ENCODE measurements at places on chromosomes 16 and 17.

DNA sequence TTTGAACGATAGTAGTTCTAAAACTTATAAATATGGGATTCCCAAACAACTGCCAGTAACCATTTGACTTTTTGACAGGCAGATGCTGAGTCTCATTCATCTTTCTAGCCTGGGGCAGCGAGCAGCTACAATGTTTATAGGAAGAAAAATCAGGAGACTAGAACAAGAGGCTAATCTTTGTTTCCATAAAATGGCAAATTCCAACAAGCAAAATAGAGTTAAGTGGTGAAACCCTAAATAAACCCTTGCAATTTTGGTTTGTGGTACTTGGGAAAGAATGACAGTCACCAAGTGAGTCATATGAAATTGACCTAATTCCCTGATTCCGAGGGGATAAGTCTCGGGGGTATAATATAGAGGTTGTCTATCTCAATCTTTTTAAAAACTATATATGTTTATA lies 27.3 kb upstream of the HS3ST2 start:
- no peak for DNase-seq

- DNase-seq = no peak
Observed at GRCh38 chr16:74099530-74099929, 197.1 kb upstream of the PSMD7 start.

- DNase-seq = no peak
Observed at GRCh38 chr17:74387365-74388218, 20.3 kb downstream of the GPR142 start.

DNA sequence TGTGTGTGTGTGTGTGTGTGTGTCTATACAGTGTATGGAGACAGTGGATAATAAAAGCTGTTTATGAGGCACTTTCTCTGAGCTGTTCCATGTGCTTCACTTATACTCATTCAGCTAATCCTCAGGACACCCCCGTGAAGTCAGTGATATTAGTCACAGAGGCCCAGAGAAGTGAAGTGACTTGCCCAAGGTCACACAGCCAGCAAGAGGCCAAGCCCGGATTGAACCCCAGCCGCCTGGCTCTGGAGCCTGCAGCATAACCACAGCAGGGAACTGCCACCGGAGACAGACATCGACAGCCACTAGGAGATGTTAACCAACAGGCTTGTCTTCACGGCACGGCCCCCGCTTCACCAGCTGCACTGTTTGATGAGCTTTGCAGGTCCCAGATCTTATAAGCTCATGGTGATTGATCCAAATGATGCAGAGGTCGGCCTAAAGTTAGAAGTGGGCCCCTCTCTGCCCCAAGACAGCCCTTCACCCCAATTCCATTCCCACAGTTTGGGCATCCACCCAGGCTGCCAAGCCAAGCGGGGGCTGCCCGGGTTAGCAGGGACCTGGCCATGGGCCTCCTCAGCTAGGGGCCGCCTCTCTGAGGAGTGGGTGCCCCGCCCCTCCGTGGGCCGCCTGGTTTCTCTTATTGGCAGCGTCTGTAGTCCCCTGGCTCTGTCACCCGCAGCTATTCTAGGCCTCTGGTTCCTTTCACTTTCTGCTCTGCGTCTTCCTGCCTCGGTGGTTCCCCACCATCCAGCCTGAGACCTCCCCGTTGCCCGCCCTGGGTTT lies 30.9 kb downstream of the SOCS1 start:
- no peak for DNase-seq

- no peak for DNase-seq
Observed at GRCh38 chr16:66120656-66121055, 245.8 kb upstream of the CDH5 start.

- DNase-seq = peak; percentile 40
Observed at GRCh38 chr16:4537376-4538343, 913 bp downstream of the CDIP1 start.

DNA sequence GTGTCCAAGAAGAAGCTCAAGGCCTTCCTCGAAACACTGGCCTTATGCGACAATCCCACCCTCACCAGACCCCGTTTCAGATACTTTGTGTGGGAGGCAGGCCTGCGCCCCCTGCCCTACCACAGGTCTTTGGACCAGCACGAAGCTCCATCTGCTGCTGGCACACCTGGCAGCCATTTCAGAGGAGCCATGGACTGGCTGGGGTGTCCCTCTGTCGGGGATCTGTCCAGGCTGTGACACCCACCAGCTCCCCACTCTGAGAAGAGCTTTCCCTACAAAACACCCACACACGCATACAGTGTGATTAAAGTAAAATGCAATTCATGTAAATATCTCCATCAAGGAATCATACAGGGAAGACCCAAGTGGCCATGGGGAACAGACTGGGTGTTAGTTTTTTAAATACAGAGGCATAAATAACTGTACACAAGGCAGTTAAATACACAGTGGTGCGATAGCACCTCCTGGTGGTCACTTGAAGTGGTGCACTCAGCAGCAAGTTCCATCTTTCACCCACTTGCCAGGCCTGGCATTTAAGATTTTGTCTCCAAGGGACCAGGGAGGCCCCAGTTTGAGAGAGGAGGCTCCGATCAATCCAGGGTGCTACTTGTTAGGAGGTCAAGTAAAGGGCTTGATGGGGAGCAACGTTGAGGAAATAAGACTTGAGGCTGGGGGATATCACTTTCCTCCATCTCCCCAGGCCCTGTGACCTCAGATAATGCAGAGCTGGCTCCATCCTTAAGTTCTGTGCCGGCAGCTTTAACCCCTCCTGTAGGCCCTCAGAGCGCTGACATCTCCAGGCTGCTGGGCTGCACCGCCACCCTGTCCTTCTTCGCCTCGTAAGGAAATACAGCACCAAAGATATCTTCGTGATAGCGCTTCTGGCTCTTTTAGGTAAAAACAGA lies 43.6 kb downstream of the NOS2 start:
- DNase-seq = peak; percentile 24

DNA sequence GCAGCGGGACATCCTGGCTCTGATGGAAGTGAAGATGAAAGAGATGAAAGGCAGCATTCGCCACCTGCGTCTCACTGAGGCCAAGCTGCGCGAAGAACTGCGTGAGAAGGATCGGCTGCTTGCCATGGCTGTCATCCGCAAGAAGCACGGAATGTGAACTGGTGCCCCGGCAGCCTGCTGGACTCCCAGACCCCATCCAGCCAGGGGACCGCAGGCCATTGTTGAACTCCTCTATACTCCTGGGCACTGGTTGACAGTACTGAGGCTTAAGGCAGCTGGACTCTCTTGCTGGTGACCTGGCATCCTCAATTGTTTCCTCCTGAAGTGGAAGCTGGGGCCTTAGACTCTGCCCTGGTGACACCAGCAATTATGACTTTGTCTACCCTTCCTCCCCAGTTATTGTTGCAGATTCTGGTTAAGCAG lies 1.2 kb downstream of the THAP11 start:
- no peak for DNase-seq

GRCh38 chr17:80331820-80332219 lies 71.2 kb downstream of the RNF213 start:
- no peak for DNase-seq

DNA sequence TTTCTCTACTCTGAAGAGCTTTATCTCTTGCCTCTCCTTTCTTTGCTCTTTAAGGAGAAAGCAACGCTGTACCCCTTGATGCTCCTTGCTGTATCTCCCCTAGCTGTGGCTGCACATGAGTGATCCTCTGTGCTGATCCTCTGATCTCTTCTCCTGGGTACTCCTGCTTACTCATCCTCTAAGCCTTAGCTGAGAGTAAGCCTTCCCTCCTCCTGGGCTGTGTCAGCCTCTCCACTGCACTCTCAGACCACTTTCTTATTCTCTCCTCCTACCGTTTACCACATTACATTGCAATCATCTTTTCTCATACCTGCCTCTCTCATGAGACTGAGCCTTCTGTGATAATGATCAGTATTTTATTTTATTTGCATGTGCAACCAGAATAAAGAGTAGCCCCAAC lies 25.1 kb downstream of the SOX9 start:
- DNase-seq = no peak

DNA sequence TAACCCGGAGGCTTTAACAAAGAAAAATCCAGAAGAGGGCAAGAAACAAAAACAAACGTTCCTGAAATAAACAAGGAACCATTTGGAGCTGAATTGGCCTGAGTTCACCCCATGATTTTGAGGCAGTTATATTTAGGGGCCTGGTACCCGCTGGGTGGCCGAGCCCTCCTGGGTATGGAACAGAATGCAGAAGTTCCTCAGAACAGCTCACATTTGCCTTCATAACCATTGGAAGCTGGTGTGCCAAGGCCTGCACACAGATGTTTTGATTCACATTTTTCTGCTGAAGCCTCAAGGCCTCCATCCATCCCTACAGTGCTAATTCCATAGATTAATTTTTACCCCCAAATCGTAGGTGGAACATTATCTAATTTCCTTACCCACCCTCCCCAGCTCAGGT lies 3.3 kb upstream of the ZFHX3 start:
- no peak for DNase-seq

- DNase-seq = no peak
Observed at GRCh38 chr16:14125708-14126107, 54.6 kb downstream of the MRTFB start.

- no peak for DNase-seq
Observed at GRCh38 chr17:30519166-30519565, 42.0 kb downstream of the GOSR1 start.

DNA sequence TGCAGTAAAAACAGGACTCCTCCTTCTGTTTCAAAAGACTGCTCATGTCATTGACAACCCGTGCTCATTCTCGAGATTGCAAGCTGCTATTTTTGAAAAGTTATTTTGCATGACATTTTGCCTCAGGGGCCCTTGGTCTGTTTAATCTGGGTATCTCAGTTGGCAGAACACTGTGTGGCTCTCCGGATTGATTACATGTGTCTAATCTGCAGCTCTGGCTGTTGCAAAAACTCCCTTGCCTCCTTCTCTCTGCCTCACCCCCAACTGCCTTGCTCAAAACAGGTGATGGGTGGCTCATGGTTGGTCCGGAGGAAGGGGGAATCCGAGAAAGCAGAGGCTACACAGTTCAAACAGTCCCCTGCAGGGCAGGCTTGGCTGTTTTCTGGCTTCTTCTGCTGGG lies 25.3 kb downstream of the GINS3 start:
- DNase-seq = no peak

- no peak for DNase-seq
Observed at GRCh38 chr16:50428742-50429141, 60.0 kb upstream of the BRD7 start.

DNA sequence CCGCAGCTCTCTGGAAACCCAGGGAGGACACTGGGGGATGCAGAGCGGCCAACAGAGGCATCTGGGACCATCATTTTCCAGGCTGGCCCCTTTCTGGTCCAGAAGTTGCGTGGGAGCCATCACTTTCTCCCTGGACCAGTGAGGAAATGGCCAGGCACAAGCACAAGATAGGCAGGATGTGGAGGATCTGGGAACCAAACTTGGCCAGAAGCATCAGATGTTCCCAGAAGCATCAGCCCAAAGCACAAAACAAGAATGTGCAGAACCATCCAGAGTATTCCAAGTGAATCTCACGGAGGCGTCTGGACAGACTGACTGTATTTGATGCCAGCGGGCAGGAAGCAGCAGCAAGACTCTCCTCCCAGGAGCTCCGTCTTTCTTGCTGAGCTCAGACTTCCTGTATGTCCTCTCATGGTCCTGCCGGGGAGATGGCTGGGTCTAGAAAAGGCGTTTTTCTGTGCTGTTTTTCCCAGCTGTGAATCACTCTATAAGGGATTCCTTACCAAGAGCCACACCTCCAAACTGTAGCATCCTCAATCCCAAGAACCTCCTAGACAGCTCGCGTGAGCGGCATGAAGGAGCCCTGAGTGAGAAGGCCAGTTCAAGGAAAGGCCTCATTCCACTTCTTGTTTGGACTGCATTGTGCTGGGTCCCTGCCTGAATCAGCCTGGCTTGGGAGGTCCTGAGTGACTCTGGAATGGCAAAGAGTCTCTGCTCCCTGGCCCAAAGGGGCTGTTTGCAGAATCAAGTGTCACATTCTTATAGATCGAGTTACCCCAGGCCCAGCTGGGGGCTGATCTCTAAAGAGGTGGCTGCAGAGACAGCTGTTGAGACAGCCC lies 49.5 kb upstream of the MTSS2 start:
- no peak for DNase-seq

- DNase-seq = no peak
Observed at GRCh38 chr16:78386557-78387324, 287.3 kb downstream of the WWOX start.

GRCh38 chr16:62135911-62136310 lies 99.7 kb upstream of the CDH8 start:
- no peak for DNase-seq

DNA sequence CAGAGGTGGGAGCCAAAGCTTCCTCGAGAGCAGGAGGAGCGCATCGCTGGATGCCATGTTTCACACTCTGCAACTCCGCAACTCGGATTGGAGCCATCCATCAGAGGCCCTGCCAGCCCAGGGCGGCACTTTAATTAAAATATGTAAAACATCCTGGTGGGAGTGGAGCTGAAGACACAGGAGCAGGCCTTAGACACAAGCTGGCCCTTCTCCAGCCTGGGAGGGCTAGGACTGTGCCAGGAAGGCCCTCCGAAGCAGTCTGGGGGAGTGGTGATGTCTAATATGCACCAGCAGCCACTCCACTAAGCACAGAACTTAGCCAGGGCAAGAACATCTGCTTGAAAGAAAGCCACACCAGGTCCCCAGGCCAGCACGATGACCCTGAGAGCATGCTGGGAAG lies 5.8 kb upstream of the CCDC182 start:
- DNase-seq = no peak

DNA sequence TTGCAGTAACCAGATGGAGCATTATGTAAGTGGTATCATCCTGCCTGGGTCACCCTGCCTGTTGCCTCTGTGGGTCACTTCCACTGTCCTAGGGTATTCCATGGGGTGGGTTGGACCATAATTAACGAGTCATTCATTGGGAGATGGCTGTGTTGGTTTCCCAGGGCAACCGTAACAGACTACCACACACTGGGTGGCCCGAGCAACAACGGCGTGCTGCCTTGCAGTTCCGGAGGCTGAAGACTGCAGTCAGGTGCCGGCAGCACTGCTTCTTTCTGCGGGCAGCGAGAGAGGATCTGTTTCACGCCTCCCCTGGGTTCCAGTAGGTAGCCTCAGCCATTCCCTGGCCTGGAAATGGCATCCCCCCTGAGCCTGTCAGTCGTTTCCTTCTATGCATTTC lies 28.9 kb upstream of the CMIP start:
- DNase-seq = no peak

GRCh38 chr16:57870753-57871454 lies 68.6 kb upstream of the KIFC3 start:
- DNase-seq = no peak

DNA sequence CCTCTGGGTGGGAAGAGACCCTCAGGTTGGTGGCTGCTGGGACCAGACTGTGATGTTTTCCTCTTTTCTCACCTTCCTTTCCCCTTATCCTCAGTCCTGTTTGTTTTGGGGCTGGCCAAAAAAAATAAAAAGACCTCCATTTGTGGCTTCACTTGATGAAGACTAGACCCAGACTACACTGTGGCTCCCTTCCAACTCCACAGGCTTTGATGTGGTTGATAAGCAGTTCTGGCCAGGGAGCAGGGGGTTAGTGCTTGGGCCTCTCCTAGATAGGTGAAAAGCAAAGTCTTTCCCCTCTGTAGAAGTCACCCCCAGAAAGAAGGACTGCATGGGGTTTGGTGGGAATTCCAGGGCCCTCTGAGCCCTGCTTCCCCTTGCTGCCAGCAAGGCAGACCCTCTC lies 11.2 kb upstream of the ADAM11 start:
- DNase-seq = no peak

Measured in NCI-H345 (cell line).